ENCODE measurements at places on chromosomes 2 and 18.

- DNase-seq: no peak
Observed at GRCh38 chr18:22883179-22883578, 49.9 kb upstream of the RBBP8 start.

DNA sequence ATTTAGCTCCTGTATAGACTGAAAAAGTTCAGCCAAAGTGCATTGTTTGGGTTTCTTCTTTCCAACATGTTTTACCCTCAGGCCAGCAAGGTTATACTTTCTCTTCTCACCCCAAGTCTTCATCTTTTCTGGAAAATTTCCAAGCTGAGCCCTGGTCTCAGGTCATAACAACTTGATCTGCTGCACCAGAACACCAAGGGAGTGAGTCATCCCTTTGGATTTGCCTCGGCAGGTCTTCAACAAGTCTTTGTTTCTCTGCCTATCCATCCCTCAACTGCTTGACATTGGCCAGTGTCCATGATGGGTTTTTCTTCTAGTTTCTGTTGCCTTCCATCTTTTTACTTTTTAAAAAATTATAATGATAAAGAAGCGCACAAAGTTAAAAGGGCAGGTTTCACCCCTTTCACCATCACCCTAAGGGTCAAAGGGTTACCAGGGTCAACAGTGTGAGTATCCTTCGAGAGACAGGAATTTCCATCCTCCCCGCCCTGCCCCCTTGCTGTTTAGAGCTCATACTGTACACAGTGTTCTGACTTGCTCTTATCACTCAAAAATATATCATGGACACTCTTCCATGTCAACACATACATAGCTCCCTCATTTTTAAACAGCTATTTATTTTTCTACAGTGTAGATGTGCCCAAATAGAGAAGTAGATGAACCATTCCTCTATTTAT is 5.7 kb upstream of the SPATS2L start:
- DNase-seq: no peak

GRCh38 chr2:135258193-135258592 is 206.1 kb downstream of the RAB3GAP1 start:
- no peak for DNase-seq

- peak; percentile 57 for DNase-seq
Observed at GRCh38 chr2:137928547-137929518, 35.4 kb upstream of the HNMT start.

DNA sequence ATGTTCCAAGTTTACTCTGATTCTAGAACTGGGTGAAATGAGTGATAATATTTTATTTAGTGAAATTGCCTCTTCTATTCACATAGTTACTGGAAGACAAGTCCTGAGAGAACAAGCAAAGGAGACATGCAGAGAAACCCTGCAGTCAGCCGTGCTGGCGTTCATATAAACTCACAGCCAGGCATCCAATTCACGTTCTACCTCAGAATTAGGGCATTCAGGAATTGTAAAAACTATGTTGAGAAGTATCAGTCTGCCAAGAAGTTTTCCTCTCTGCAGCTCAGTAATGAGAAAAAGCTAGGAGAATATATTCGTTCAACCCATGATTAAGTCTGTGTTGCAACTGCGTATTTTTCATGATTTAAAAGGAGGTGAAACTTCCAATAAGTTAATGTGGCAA is 156.2 kb upstream of the DSEL start:
- DNase-seq: no peak

DNA sequence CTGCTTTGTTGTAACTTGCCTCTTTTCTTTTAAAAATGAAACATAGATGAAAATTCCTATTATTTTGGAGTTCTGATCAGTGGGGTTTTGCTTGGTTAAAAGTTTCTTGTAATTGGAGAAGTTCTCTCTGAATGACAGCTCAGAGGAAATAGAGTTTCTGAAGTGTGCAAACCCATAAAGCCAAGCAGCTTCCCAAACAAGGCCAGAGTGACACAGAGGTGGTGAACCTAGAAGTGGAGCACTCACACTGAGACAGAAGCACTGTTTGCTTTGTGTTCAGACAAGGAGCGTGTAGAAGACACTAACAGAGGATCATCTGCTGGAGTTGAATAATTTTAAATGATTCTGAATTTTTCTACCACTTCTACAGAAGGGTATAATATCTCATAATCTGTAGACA is 49.2 kb downstream of the FBXO48 start:
- DNase-seq: no peak

GRCh38 chr2:74291218-74291544 is 52.0 kb downstream of the SLC4A5 start:
- DNase-seq: no peak

- no peak for DNase-seq
Observed at GRCh38 chr2:60154142-60154541, 399.3 kb downstream of the BCL11A start.

All from GM04503 (cell line).